ENCODE measurements at places on chromosomes 13 and 19. TPM values are rescaled to one million over a fixed set of nuclear protein-coding genes. Genes with fewer than 3 reads are reported as not detected.
A peak's percentile ranks its signal among the peaks of the same experiment; 100 is the strongest.

Gene CERS4
- 15.6 TPM for total RNA-seq

Gene SIGLEC5
- 0.13 TPM for total RNA-seq

DNA sequence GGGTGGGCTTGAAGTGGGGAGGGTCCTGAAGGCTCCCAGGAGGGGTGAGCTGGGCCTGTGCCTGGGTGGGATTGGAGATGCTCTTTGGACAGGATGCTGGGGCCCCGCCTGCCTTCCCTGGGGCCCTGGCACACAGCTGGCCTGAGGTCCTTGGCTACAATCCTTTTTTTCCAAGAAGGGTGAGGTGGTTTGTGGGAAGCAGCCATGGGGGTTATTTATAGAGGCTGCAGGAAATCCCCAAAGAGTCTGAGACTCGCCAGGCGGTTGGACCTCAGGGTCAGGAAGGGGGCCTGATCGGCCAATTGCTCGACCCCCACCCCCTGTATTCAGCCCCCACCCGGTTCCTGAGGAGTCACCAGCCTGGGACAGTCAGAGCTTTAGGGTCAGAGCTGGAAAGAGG is 10.0 kb downstream of the GTPBP3 start:
- DNase-seq, result peak; percentile 63

DNA sequence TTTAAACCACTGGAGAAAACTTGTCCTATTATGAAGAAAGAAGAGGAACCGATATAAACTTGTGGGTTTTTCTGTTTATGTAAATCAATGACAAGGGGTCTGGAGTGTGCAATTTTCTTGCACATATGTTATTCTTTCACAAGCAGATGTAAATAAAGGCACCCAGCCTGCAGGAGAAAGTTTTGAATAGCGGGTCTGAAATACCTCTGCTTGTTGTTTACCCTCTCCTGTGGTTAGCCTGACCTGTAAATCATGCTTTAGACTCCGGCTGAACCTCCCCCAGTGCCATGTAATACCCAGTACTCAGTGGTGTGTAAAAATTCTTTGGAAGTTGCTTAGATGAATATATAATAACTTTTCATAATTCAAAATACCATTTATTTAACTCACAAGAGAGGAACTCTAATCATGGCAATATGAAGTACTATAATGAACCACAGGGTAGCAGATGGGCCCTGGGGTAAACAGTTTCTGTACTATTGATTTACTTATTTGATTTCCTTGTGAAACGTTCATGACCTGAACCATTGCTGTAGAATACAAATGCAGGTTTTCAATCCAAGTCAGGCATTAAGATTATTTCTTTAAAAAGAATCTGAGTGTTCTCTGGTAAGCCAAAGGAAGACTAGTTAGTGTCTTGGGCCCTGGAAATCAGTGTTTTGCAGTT is 245.1 kb downstream of the LMO7 start:
- no peak for DNase-seq

Gene ZGLP1
- total RNA-seq, result 4.4 TPM

Gene ZNF541
- 0.18 TPM for total RNA-seq

DNA sequence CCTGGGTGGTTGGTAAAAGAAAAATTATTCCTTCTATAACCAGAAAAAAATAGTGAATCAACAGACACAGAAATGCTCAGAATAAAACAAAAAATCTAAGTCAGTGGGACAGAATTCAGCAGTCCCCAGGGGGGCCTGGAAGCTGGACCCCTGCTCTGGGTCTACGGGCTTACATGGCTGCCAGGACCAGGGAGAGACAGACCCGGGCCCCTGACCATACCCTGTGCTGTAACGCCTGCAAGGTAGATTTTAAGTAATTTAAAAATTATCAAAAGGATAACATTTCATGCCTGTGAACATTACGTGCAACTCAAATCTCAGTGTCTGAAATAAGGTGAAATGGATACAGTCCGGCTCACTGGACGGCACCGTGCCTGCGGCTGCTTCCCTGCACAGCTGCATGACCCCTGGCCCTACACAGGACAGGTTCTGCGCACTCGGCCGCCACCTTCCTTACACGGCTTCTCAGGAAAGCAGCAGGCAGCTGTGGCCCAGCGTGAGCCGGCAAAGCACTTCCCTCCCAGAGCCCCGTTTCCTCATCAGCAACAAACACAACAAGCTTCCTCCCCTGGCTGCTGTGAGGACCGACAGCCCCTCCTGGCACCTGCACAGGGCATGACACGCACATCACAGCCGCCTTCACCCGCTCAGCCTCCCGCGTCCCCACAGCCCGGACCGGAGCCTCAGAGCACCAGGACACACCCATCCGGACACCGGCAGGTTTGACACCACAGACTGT is 22.2 kb downstream of the RASA3 start:
- peak; percentile 72 for DNase-seq

Gene CYP4F2
- not detected for total RNA-seq

- no peak for DNase-seq
Observed at GRCh38 chr13:68350554-68350953, 1120.4 kb upstream of the PCDH9 start.

Gene LGALS14
- 0.13 TPM for total RNA-seq

Gene FSD1
- 0.71 TPM for total RNA-seq

Gene SPRY2
- 44.1 TPM for total RNA-seq

Gene WDR88
- 0.09 TPM for total RNA-seq

Gene PCP2
- not detected for total RNA-seq

Data from muscle of leg (tissue), 16 donors.